ENCODE measurements at places on chromosomes 4 and X.

- DNase-seq, result no peak
Observed at GRCh38 chr4:65089666-65090065, 580.6 kb downstream of the EPHA5 start.

DNA sequence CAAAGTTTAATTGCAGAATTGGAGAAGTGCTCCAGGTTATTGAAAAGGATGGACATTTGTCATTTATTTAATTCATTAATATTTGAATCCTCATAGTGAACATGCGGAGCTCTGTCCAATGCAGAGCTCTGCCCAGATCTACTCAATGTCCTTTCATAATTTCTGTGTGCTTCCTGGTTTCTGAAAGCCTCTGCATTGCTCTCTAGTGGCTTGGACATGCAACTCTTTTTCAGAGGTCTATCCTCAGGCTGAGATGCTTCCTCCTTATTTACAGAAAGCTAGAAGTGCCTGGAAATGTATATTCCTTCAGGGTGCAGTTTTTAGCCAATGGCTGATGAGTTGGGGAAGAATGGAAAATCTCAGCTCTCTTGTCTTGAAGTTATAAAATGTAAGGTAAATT lies 786.1 kb upstream of the AADAT start:
- no peak for DNase-seq

- no peak for DNase-seq
Observed at GRCh38 chrX:50736656-50737055, 77.3 kb downstream of the SHROOM4 start.

- DNase-seq, result no peak
Observed at GRCh38 chr4:10917566-10917965, 233.0 kb upstream of the CLNK start.

- DNase-seq, result no peak
Observed at GRCh38 chr4:168615294-168616065, 118.6 kb downstream of the PALLD start.

GRCh38 chr4:15667006-15667405 lies 11.8 kb upstream of the FBXL5 start:
- no peak for DNase-seq

- no peak for DNase-seq
Observed at GRCh38 chr4:189071241-189071640, 869.4 kb upstream of the FRG1 start.

- DNase-seq, result no peak
Observed at GRCh38 chrX:78831523-78831922, 84.0 kb downstream of the LPAR4 start.

DNA sequence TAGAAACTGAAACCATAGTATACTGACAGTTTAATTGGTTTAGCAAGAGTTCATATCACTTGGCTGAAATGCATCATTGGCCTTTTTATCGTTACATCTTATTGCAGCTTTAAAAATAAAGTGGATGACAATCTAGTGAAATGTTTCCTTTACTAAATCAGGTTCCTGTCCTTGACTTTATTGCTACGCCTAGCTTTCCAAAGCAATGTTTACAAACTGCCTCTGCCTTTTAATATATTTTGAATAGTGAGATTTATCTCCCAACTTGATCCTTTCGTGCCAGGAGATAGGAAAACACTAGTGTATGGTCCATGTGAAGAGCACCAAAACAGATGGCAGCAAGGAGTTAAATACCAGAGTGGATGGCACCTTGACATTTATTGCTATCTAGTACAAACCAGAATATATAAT lies 67.0 kb downstream of the GPC3 start:
- no peak for DNase-seq

DNA sequence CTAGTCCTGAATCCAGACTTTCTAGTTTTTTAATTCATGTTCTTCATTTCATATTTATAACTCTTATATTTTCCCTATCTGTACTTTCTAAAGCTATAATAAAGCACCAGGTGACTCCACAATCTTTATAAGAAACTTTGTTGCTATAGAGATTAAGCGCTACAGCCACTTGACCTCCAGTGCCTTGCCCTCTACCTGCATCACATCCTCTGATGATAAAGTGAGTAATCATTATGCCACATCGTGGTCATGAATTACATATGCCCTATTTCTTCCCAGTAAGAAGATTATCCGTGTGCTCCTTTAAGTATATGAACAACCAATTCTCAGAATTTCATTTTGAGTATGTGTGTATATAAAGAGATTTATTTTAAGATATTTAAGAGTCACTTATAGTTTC lies 6.8 kb upstream of the DYNLT3 start:
- DNase-seq, result no peak

DNA sequence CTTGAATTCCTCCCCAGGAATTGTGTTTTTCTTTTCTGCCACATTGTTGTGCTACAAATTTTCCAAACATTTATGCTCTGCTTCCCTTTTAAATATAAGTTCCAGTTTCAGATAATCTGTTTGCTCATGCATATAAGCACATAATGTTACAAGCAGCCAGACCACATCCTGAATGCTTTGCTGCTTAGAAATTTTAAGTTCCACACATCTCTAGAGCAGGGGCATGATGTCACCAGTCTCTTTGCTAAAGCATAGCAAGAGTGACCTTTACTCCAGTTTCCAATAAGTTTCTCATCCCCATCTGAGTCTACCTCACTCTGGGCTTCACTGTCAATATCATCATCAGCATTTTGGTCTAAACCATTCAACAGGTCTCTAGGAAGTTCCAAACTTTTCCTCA lies 932.5 kb downstream of the SH3BGRL start:
- DNase-seq, result no peak

DNA sequence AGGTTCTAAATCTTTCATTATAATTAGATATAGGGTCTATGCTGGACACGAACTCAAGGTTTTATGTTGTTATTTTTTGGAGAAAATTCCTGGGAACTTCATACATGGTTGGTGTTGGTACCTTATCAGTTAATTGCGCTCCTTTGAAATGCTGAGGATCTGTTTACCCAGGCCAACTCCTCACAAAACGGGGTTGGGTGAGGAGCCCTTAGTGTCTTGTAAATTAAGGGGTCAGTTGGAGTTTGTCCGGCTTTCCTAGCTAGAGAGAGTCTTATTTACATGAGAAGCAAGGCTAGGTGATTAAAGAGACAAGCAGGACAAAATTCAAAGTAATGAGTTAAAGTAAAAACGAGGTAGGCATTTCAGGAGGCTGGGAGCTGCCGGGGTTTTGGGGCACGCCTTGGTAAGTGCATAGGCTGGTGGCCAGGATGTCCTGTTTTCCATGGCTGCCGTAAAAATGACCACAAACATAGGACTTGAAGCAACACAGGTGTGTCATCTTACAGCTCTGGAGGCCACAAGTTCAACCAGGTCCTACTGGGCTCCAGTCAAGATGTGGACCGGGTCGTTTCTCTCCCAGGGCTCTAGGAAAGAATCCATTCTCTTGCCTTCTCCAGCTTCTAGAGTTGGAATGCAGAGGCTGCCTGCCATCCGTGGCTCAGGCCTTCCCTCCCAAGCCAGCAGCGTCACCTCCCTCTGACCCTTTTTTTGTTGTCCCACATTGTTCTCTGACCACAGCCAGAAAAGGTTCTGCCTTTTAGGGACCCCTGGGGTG lies 19.8 kb downstream of the PSAPL1 start:
- no peak for DNase-seq

DNA sequence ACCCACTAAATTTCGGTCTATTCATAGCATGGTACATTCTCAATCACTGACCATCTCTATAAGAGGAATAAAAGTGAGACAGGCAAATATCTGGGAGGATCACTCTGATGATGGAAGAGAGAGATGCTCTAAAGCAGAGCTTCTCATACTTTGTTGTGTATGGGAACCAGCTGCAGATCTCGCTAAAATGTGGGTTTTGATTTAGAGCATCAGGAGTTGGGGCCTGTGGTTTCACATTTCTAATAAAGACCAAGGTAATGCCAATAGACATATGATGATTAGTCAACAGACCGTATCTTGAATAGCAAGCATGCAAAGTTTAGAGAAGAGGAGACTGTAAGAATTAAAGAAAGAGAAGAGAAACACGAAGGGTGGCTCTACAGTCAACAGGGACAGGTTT lies 107.4 kb upstream of the FTHL17 start:
- DNase-seq, result no peak

GRCh38 chr4:159220353-159220752 lies 117.5 kb downstream of the RAPGEF2 start:
- no peak for DNase-seq

DNA sequence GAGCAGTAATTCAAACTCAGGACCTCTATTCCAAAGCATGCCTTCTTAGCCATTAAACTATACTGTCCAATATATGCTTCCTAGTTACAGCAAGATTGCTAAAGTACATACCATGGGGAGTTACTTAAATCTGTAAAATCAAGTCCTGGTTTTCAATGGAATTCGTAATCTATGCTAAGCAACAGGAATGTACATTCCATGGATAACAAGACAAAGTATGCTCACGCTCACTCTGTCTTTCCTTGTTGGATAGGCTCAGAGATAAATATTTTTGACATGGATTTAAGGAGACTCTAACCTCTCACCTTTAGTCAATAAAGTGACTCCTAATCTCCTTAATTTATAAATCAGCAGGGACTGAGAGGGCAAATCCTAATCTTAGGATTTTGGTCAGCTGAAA lies 47.3 kb upstream of the STK26 start:
- DNase-seq, result no peak

DNA sequence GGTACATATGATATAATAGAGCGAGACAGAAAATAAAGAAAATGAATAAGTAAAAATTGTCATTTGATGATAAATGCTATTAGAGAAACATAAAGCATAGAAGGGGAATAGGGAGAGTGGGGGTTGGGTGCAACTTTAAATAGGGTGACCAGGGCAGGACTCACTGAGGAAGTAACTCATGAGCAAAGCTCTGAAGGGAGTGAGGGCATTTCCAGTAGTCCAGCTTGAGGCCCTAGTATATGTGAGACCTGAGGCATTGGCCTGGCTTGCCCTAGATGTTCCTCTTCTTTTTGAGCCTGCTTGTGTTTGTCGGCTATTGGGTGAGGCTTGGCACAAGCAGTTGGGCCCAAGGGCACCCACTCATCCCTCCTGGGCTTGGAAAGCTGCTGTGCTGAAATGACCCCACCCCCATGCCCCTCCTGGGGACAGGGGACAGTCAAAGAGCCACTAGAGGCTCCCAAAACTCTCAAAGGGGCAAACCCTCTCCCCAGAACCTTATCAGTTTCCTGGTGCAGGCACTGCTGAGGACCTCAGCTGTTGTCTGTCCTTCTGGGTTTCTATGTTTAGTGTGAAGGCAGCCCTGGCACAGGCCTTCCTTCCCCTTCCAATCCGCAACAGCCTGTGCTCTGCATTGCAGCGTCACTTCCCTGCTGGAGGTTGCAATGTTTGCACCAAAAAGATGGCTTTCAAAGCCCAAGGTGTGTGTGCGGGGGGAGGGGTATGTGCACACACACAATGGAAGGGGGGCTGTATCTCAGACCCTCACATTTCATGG lies 40.1 kb downstream of the APLN start:
- no peak for DNase-seq

DNA sequence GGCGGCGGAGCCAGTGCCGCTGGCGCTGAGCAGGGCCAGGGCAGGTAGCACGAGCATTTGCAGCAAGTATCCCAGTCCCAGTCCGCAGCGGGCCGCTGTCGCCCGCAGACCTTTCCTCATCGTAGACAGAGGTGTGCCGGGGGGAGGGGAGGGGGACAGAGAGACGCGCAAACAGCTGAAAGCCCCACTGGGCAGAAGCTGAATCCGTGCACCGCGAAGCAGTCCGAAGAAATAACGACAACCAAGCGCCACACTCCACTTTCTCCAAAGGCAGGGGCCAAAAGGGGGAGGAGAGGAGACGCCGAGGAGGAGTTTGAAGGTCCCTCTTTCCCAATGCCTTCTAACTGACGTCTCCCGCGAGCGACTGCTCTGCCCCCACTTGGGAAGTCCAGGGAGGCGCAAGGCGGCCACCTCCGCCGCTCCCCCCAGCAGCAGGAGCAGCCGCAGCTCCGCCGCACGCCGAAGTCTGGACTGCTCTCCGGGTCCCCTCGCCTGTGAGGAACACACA lies at the start of gene UNC5C:
UNC5C (minus strand) TSS at position 236 of the 508 bp plus-strand sequence.
- no peak for DNase-seq

DNA sequence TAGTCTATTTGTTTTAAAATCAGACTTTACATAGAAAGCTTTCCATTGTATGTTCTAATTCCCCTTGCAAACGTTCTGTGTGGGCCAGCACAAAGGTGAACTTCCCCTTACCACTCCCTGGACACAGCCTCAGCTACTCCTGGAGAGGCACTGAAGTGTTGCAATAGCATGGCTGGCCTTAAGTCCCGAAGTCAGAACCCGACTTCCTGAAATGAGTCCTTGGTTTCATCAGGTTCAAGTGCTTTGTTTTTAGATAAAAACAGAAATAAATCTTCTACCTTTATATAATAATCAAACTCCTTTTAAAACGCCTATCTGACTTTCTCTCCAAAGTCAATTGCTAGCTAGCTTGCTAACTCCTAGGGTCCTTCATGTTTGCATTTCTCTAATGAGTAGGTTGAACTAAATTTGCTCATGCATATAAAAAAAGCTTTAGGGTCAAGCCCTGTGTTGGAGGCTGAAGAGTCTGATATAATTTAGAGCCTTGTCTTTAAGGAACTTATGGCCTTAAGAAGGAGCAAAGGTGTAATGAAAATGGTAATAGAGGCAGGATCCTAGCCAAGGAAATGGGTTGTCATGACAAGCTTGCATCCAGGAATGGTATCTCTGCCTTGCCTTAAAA lies 9.0 kb downstream of the BMP3 start:
- no peak for DNase-seq

GRCh38 chr4:157978680-157979361 lies 194.0 kb downstream of the GASK1B start:
- peak; percentile 11 for DNase-seq

- DNase-seq, result peak; percentile 9
Observed at GRCh38 chr4:7103607-7104365, 35.9 kb upstream of the GRPEL1 start.

DNA sequence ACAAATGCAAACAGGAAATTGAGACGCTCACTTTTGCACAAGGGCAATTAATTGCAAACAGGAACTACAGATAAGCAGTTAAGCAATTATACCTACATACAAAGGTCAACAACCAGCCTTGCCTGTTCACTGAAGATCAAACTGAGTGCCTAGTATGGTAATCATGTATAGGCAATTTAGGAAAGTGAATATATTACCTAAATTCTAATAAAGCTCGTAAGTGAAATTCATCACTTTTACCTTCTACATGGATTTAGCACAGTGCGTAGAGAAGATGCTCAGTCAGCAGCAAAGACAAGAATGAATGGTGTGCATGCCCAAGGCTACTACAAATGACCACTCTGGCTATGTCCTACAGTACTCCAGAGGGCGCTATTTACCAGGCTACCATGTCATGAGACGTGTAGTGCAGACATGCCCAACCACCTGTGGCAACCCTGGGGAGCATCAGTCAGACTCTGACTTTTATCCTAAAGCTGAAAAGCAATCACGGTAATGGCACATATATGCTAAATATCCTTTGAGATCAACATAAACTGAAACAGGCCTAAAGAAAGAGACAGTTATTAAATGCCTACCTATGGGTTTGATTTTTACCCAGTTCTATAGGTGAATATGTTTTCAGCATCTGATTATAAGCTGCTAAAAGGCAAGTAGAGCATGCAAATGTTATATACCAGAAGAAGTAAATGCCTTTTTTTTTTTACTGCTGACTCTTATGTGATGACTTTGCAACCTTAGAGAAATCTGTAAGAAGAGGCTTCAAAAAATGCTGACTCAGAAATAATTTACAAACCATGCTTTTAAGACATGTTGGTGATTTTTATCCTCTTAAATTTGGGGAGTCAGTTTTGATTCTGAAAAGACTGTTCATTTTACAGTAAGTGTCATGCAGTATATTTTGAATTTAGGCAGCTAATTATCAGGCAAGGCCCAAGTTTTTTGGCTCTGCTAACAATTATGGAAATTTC lies 178.0 kb downstream of the PPP3CA start:
- peak; percentile 80 for DNase-seq

All from activated naive CD4-positive, alpha-beta T cell treated with anti-CD3 and anti-CD28 coated beads for 36 hours (primary cell).